Calu3 (cell line): ENCODE measurements at places on chromosomes 1 and 21. TPM values are rescaled to one million over a fixed set of nuclear protein-coding genes. Genes with fewer than 3 reads are reported as not detected.

DNA sequence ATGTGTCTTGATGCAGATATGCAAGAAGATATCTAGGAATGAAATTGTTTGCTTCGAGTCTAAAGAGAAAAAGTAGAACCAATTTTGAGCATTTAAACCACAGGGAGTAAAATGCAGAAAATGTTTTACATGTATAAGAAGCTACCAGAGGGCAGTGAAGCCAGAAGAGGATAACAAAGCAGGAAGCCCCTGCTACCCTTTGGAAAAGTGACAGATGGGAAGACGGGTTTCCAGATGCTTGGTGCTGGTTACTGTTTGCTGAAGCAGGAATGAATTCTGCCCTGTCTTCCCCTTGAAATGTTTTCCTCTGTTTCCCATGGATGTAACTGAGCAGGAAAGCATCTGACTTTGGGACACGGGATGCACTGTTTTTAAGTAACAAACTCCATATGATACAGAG is 822.2 kb downstream of the MRPL39 start:
- H3K27me3 ChIP-seq = no peaks in the 10 kb centered on the region
- no peak overlapping the region for H3K4me3 ChIP-seq
- H3K36me3 ChIP-seq = no peaks in the 10 kb centered on the region
- no peak for DNase-seq
- H3K27ac ChIP-seq = no peak overlapping the region

DNA sequence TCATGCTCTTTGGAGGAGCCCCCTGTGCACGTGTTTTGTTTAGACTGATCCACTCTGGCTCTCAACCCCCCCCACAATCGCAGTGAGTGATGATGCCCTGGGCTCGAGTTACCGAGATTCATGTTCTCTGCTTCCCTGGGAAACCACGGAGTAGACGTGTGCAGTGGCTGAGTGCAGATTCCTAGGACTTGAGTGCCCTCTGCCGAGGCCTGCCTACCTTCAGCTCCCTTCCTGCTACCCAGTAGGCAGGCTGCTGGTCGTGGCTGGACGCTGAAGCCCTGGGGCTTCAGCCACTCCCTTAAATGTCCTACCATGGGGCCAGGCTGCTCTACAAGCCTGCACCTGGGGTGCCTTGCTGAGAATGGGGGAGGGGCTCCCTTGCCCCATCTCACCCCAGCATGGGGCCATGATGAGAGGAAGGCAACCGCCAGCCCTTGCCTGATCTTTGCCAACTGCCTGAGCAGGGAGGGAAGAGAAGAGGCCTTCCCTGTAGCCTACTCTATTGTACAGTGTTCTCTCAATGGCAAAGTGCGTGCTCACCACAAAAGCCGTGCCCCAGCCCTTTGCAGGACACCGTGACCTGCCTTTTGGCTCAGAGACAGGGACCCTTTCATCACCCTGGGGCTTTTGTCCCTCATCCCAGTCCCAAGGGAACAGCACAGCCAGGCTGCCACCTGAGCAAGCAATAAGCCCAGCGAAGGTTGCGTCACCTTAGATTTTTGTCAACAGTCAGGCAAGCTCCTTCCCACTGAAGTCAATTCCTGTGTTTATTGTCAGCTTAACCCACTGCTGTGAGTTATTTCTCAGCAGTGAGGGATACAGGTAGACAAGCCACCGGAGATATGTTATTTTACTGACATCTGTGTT is 4.1 kb upstream of the GRIK3 start:
- no peak overlapping the region for H3K4me3 ChIP-seq
- no peaks in the 10 kb centered on the region for H3K4me1 ChIP-seq
- H3K27me3 ChIP-seq = peaks cover 96% of the 10 kb centered on the region
- no peaks in the 10 kb centered on the region for H3K36me3 ChIP-seq

- H3K36me3 ChIP-seq = no peaks in the 10 kb centered on the region
- H3K27me3 ChIP-seq = peaks cover 80% of the 10 kb centered on the region
- H3K4me1 ChIP-seq = no peaks in the 10 kb centered on the region
- no peak overlapping the region for H3K4me3 ChIP-seq
Measured at GRCh38 chr1:111976842-111977241, 12.6 kb downstream of the KCND3 start.

DNA sequence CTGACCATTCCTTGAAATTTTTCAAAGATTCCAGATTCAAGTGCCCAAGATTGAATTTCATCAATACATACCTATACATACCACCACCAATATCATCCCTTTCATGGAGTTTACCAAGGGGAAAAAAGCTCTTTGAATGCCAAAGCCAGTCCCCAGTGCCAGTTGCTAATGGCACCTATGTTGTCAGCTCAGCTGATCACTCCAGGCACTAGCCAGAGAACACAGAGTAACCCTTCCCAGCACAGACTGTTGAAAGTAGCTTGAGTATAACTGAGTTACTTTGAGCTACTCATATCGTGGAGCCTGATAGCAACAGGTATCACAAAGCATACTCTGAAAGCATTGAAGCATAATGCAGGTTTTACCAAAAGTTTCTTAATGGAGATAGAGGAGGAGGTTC is 133.9 kb upstream of the NFIA start:
- peaks cover under 1% of the 10 kb centered on the region for H3K4me1 ChIP-seq
- no peaks in the 10 kb centered on the region for H3K36me3 ChIP-seq
- H3K4me3 ChIP-seq = no peak overlapping the region

DNA sequence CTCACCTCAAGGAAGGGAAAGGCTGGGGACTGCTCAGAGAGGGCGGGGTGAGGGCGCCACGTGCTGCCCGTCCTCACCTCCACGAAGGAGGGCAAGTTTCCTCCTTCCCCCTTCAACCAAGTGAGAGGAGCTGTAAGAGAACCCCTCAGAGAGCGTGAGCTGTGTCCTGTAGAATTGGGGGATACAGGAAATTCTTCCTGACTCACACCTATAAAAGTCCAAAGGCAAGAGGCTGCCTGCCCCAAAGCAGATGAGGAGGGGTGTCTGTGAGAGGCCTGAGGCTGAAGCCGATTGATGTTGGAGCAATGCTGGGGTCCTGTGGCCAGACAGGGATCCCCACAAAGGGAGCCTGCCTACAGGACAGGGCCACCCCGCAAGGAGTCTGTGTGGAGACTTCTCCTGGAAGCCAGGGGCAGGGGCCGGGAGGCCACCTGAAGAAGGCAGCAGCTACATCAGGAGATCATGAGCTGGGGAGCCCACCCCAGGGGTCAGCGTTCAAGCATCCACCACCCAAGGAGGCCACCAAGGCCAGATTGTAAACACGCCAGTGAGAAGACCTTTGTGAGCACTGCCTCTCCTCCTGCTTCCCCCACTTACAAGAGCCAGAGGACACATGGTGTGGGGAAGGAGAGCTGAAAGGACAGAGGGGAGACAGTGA is 27.7 kb downstream of the S100A6 start:
- H3K27ac ChIP-seq = no peak overlapping the region
- no peak for DNase-seq
- H3K36me3 ChIP-seq = peaks cover 16% of the 10 kb centered on the region
- peaks cover 63% of the 10 kb centered on the region for H3K4me1 ChIP-seq

RGS13 gene
- not detected in 2 replicates for total RNA-seq

DNA sequence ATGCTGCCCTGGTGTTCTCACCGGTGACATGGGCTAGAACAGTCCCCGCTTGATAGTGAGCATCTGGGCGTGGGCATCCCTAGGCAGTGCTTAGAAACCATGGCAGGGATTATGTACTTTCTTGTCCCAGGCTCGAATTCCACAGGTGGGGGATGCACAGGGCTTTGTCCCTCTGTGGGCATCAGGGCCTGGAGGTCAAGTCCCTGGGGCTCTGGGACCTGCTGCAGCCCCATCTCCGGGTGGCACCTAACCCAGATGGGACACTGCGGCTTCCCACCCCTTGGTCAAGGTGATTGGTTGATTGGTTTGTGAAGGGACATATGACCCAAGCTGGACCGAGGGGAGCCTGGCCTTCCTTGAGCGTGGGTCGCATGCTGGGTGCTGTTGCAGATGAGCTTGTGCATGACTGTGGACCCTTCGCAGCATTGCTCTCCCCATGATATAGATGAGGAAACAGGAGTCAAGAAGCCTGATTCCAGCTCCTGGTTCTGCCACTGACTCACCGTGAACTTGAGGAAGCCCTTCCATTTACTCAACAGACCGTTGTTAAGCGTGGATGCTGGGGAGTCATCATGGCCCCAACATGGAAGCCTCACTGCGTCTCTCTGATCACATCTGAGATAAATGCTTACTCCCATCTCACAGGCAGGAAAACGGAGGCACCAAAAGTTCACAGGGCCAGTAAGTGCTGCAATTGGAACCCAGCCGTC is 64.0 kb upstream of the RUNX3 start:
- no peak overlapping the region for H3K27ac ChIP-seq
- no peaks in the 10 kb centered on the region for H3K36me3 ChIP-seq
- no peaks in the 10 kb centered on the region for H3K4me1 ChIP-seq
- no peak for DNase-seq

SPRR2G gene
- total RNA-seq = not detected in 2 replicates

ELF3 gene
- 830 and 907 TPM in 2 replicates for total RNA-seq

- H3K27ac ChIP-seq = peak overlapping the region; percentile 88
- H3K4me3 ChIP-seq = no peak overlapping the region
- peaks cover 86% of the 10 kb centered on the region for H3K36me3 ChIP-seq
- H3K4me1 ChIP-seq = peaks cover 30% of the 10 kb centered on the region
- no peaks in the 10 kb centered on the region for H3K27me3 ChIP-seq
Measured at GRCh38 chr21:38820471-38821239, 14.9 kb downstream of the ETS2 start.

DNA sequence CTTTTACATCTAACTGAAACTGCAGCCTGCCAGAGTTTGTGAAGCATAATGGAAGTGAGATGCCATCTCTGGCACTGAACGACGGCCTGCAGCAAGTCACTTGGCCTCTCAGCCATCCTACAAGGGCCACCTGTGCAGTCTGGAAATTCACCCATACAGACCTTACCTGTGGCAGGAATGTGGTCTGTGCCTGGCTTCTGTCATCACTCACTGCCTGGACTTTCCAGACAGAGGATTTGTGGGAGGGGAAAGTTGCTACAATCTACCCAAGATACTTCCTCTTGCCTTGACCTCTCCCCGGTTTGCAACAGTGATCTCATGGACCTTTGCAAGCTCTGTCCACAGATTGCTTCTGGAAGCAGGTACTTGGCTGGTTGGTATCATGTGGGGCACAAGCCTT is 58.4 kb upstream of the ATP1B1 start:
- H3K27ac ChIP-seq = no peak overlapping the region
- no peaks in the 10 kb centered on the region for H3K36me3 ChIP-seq
- DNase-seq = peak; percentile 47
- no peaks in the 10 kb centered on the region for H3K27me3 ChIP-seq
- no peak overlapping the region for H3K4me3 ChIP-seq
